ENCODE measurements at places on chromosomes 6 and 20. TPM values are rescaled to one million over a fixed set of nuclear protein-coding genes. Genes with fewer than 3 reads are reported as not detected.

- no peak for DNase-seq
Observed at GRCh38 chr6:106114492-106114891, 28.4 kb downstream of the PRDM1 start.

DNA sequence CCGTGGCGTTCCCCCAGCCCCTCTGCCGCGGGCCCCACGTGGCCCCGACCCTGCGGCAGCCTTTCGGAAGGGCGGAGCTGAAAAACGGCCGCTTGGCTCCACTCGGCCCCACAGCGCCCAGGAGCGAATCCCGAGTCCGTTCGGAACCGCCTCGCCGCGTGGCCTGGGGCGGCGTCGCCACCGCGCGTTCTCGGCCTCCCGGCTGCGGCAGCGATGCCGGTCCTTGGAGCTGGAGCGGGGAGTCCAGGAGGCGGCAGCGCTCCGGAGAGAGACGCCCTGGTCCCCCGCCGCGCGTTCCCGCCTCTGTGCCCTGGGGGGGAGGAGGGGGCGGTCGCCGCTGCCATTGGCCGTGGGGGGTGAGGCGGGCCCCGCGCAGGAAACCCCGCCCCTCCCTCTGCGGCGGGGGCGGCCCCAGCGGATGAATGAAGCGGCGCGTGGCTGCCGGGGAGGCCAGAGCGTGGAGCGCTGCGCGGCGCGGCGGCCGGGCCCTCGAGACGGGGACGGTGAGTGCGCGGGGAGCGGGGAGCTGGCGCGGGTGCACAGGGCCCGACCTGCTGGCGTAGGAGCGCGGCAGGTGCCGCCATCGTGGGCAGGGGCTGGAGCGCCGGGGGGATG lies at the start of gene SLCO4A1:
Gene SLCO4A1, plus strand, starts transcription at position 453 of the 615 bp plus-strand sequence. CDS start 13,952 bp downstream, outside the sequence.
- peak; percentile 91 for DNase-seq

DNA sequence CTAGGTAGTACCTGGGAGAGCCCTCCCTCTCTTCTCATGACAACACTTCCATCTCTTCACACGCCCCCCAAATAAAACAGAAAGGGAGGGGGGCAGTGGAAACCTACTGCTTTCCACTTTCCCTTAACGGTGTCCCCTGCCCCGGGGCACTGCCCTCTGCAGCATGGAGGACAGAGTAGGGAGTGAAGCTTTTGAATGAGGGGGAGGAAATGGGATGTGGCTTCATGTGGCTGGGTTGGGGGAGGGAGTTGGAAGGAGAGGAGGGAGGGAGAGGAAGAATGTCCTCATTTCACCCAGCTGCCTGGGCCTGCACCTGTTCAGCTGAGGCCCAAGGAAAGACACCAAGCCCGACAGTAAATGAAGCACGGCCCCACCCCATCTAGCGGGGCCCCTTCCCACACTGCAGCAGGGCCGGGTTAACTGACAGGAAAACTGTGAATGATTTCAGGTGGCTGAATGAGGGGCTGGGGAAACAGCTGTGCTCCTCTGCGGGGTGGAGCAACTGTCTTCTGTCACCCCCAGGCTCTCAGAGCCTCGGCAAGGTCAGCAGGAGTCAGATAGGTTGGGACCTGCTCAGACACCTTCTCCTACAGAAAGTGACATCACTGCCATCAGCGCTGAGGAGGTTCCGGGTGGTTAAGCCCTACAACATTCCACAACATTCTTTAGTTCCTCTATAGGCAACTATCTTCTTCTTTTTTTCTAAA lies 40.0 kb upstream of the TAF8 start:
- peak; percentile 25 for DNase-seq

DNA sequence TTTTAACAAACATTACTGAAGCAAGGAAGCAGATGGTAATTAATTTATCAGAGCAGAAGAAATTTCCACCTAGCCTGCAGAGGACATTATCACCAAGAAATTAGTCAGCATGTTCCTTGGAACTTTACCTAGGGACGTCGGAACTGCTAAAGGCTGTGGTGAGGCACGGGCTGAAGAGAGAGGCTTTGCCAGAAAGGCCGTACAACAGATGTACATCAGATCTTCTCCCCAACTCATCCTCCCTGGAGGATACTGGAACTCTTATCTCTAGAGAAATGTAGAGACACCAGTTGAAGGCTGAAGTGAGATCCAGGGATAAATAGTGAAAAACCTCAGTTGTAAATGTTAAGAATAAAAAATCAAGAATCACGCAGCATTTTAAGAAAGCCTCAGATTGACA lies 257.1 kb downstream of the SAMD5 start:
- DNase-seq = no peak

GRCh38 chr20:3687655-3688054 lies 5.8 kb upstream of the ADAM33 start:
- peak; percentile 54 for DNase-seq

GRCh38 chr6:74479960-74480359 lies 725.9 kb downstream of the COL12A1 start:
- DNase-seq = no peak

DNA sequence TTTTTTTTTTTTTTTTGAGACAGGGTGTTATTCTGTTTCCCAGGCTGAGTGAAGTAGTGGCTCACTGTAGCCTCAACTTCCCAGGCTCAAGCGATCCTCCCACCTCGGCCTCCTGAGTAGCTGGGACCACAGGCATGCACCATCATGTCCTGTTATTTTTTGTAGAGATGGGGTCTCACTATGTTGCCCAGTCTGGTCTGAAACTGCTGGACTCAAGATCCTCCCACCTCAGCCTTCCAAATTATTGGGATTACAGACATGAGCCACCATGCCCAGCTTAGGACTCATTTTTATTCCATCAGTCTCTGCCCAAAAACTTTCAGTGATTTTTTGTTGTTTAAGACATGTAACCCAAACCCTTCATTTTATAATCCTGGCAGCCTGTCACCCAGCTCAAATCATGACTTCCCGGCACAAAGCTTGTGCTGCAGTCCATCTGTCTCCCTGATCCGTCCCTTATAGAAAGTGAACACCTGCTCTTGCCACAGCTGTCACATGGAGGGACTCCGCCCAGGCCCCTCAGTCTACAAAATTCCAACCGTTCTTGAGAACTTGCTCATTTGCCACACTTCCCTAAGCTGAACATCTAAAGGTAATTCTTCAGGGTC lies 183.9 kb upstream of the JARID2 start:
- DNase-seq = no peak

DNA sequence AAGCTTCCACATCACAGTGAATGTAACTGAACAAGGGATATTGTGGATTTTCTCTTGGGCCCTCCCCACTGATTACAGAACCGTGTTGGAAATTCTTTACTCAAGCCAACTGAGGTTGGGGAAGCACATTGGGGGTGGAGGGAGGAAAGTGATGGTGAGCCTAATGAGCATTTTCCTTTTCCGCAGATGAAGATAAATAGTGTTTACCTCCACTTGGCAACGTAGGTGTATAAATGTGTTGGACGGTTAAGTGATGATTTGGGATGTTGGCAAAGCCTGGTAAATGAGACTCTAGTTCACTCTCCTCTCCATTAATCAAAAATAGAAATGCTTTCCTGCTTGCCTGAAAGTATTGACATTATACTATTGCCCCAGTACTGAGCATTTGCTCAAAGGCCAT lies 27.1 kb upstream of the NRN1 start:
- DNase-seq = no peak

The CASS4 gene
- total RNA-seq = 0.17 TPM

The UBE2C gene
- total RNA-seq = 167 TPM

The RNF144B gene
- 2.3 TPM for total RNA-seq

The DEFB113 gene
- not detected for total RNA-seq
